Heart right ventricle (tissue), 16 donors: ENCODE measurements at places on chromosomes 4 and X. TPM values are rescaled to one million over a fixed set of nuclear protein-coding genes. Genes with fewer than 3 reads are reported as not detected.

DNA sequence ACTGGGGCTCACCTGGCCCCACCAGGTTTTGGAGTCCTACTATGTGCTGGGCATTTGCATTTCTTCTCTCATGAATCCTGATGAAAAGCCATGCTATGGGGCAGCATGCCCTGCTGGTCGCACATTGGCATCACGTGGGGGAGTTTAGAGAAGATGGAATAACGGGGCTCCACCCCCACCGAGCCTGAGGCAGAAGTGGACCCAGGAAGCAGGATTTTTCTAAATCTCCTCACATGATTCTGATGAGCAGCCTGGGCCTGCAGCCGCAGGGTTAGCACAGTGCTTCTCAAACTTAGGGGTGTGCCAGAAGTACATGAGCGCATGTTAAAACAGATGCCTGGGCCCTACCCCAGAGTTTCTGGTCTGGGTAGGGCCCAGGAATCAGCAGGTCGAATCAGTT is 4.6 kb upstream of the SORCS2 start:
- no peak for DNase-seq

DNA sequence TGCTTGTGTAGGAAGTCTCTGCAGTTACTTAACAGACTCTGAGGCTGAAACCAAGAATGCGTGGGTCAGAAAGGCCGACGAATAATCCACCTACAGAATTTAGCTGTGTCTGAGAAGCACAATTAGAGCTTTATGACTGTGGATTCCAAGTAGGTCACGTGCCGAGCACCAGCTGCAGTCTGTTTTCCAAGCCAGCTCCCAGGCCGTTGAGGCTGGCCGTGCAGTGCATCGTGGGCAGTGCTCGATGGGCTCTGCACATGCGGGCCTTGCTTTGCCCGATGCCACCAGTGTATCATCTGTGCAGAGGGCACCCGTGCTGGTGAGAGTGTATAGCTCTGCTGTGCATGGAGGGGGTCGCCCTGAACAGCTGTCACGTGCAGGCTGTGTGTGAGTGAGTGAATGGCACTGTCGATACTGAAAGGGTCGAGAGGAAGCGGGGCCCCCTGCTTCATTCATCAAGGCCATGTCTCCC is 67.5 kb upstream of the CLDN34 start:
- DNase-seq, result no peak

GRCh38 chr4:65559270-65559669 is 111.0 kb downstream of the EPHA5 start:
- DNase-seq, result no peak

DNA sequence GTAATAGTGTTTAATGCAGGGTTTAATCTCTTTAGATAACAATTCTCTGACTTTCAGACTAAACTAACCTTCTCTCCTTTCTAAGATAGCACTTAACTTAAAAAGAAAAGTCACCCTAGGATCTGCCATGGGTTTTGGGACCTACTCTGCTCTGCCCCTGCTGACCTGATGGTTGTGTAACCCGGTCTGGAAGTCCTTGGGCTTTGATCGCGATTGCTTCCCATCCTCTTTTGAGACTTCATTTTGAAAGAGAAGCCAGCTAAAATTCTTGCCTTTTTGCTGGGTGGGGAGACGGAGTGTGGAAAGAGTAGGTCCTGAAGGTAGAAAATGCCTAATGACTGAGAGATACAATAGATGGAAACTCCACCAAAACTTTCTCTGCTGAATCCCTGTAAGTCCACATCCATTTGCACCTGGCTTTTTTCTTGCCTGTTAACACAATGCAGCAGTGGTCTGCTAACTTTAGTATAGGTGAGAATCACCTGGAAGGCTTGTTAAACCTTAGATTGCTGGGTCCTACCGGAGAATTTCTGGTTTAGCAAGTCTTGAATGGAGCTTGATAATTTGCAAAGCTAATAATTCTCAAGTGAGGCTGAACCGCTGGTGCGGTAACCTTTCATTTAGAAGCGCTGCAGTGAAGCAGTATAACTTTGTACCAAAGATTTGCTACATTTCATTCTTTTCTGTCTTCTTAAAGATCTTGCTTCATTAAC is 45.6 kb upstream of the CCSER1 start:
- DNase-seq, result no peak

Gene SPIN2A
- 0.57 TPM for total RNA-seq

Gene GAGE12J
- not detected for total RNA-seq
